ENCODE measurements at places on chromosomes 6 and 20.

GRCh38 chr6:168420084-168420483 lies 20.9 kb upstream of the SMOC2 start:
- no peak for DNase-seq

GRCh38 chr20:54981175-54981574 lies 505.8 kb downstream of the DOK5 start:
- DNase-seq, result no peak

- no peak for DNase-seq
These were observed 117.2 kb upstream of the BACH2 start for GRCh38 chr6:90413867-90414266.

GRCh38 chr6:25913741-25914140 lies 16.8 kb downstream of the SLC17A2 start:
- DNase-seq, result no peak

- no peak for DNase-seq
These were observed 260.3 kb upstream of the RNF24 start for GRCh38 chr20:4275581-4276088.

DNA sequence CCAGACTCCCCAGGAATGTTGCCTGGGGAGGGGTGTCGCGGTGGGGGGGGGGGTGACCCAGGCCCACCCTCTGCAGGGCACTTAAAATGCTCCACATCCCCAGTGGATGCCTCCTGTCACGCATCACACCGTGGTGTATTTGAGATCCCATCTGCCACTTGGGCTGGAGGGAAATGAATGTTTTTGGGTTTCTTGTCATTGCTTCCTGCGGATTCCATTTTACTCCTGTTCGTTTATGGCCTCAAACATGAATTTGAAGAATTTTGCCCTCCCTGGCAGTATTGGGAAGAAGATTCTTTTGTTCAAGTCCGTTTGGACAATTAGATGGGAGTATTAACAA lies 544 bp upstream of the KHDC1 start:
- no peak for DNase-seq

DNA sequence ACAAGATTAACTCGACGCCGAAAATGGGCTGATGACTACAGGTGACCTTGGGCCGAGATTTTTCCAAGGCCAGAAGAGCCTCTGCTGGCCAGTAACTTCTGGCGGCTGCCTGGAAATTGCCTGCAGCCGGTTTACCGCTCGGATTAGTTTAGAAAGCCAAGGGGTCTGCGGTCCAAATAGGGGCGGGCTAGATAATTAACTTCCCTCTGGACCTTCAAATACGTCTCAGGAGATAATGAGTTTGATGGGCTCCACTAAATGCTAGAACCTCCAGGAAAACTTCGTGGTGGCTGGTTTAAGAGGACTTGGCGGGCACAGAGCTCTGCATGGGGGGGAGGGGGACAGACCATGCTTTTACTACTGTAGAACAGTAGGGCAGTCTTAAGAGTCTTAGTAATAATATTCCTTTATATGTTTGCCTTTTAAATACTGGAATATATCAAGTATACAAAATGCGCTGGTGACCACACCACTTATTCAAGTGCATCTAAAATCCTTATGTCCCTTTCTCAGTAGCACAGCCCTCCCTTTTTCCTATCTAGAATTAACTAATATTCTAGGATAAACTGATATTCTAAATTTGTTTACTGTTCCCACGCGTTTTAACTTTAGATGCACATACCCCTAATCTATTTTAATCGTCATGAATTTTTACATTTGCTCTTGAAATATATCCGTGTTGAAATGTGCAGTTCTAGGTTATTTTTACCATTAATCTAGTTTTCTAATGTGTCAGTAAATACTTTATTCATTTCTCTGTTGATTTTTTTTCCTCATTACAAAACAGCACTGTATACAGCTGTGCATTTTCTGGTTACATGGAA lies 107.5 kb upstream of the PRSS16 start:
- peak; percentile 71 for DNase-seq

DNA sequence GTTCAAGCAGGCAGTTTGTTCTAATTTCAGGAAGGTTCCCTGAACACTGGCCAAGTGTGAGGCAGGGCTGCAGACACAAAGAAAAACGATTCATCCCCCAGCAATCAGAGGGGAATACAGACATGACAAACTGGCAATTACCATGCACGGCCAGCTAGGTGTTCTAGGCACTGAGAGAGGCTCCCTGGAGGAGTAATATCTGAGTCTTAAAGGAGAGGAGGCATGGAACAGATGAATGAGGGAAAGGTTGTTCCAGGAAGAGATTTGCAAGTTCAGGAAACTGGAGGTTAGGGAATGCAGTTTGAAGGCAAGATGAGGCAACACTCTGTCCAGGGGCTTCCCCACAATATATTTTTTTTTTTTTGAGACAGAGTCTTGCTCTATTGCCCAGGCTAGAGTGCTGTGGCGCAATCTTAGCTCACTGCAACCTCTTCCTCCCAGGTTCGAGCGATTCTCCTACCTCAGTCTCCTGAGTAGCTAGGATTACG lies 11.1 kb downstream of the RRAGD start:
- DNase-seq, result no peak

GRCh38 chr6:17602888-17603287 lies 2.8 kb downstream of the FAM8A1 start:
- DNase-seq, result no peak

DNA sequence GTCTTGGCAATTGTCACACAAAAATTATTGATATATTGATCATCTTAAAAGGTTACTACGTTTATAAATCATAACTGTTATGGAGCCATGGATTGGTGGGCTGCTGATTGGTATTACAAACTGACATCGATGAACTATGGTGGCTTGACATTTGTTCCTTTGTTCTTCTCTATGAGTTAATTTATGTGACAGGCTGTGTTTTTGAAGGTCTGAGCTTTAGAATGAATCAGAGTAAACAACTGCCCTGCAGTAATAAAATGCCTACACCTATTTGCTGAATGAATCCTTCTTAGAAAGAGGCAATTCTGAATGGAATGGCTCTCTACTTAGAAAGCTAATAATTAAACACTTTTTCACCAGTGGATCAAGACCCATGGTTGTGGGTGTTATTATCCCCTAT lies 506.3 kb upstream of the SPTLC3 start:
- no peak for DNase-seq

- DNase-seq, result no peak
These were observed 637.8 kb upstream of the EYS start for GRCh38 chr6:66344796-66345195.

GRCh38 chr6:34689742-34690141 lies 6.8 kb downstream of the ILRUN start:
- DNase-seq, result no peak

- no peak for DNase-seq
These were observed 3.0 kb upstream of the SDCBP2 start for GRCh38 chr20:1331801-1332453.

DNA sequence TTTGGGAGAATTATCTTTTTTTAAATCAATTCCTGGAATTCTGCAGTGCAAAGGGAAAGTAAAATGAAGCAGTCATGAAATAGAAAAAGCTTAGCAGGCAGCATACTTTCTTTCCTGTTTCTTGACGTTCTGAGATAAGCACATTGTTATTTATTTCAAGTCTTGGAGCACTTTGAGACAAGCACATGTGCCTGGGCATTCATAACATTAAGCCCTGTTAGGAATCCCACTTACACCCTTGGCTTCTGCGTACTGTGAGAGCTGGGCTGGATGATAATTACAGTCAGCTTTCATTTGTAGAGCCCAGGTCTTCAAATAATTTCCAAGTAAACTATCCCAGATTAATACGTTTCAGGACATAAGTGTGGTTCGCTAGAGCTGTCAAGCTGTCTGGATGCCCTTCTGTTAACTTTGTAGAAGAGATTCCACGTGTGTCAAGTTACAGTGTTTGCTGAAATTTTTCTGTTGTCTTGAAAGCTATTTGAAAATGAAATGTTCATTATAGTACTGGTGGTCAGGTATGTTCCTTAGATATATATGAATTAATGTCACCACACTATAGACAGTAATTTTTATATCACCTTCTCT lies 8.9 kb downstream of the FARS2 start:
- no peak for DNase-seq

GRCh38 chr6:147874322-147874721 lies 365.8 kb downstream of the SAMD5 start:
- DNase-seq, result no peak

GRCh38 chr6:10373642-10374359 lies 41.1 kb downstream of the TFAP2A start:
- no peak for DNase-seq

DNA sequence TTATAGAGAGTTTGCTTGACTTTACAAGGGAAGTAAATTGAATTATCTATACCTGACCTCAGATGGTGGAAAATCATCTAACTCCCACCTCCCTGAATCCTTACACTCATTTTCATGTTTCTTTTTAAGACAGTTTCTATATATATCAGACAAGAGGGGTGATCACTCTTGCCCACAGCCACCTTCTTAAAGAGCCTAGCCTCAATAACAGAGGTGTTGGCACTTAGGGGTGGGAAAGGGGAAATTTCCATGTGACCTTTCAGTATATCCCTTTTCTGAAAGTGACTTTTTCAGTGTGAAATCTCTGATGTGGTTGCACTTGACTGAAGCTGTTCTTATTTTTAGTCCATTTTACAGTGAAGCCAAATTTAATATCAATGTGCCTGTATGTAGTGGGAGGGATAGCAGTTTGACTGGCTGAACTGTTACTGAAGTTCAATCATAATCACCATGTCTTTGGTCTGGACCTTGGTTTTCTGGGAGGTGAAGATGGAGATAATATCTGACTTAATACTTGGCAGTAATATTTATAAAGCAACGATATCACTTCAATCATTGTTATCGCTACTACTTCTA lies 141.3 kb downstream of the MAP3K7 start:
- no peak for DNase-seq

- DNase-seq, result no peak
These were observed 7.1 kb downstream of the RPS6KA2 start for GRCh38 chr6:166619912-166620311.

DNA sequence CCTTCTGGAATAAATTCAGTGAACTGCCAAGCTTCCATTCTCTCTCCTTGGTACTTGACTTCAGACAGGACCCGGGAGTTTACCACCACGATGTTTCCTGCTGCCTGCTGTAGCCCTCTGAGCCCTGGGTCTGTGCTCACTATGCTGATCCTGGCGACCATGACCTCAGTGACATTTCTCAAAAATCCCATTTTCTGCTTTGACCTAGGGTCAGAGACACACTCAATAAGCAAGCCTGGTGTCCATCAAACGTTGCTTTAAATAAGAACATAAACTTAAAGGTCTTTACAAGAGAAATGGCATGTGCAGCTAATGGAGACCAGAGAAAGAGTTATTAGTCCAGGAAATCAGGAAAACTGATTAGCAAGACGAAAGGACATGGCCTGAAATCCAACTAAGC lies 509.7 kb upstream of the SULF2 start:
- DNase-seq, result no peak

GRCh38 chr20:31822421-31823330 lies 3.5 kb downstream of the MYLK2 start:
- no peak for DNase-seq

DNA sequence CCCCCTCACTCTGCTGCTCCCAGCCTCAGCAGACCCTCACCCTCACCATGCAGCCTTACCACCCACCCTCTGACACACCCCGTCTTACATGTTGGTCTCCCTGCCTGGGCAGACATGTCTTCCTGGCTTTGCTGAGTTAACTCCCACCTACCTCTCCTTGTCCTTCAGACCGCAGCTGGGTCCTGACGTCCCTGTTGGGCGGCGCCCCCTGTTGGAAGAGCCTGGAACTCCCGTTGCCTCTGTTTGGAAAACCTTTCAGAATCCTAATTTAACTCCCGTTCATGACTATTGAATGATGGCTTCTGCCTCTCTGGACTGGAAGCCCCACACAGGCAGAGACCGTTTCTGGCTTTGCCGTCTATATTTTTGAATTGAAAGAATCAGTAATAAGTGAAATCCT lies 245.1 kb downstream of the MYLK4 start:
- no peak for DNase-seq

DNA sequence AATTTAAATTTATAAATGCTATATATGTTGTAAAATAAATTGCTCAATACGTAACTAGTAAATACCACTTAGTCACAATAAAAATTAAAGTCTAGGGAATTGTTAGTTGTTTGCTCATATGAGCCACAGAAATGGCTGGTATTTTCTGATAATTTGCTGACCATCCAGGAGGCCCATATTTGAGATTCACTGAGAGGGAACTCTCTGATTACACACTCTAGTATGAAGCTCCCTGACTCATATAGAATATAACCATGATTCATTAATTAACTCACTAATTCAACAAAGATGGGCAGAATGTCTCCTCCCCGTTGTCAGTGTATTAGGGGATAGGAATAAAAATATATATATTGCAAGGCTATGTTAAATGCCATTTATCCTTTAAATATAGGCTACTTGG lies 46.6 kb upstream of the TMEM30A start:
- DNase-seq, result no peak

GRCh38 chr6:41600499-41601247 lies 37.6 kb upstream of the MDFI start:
- DNase-seq, result no peak

DNA sequence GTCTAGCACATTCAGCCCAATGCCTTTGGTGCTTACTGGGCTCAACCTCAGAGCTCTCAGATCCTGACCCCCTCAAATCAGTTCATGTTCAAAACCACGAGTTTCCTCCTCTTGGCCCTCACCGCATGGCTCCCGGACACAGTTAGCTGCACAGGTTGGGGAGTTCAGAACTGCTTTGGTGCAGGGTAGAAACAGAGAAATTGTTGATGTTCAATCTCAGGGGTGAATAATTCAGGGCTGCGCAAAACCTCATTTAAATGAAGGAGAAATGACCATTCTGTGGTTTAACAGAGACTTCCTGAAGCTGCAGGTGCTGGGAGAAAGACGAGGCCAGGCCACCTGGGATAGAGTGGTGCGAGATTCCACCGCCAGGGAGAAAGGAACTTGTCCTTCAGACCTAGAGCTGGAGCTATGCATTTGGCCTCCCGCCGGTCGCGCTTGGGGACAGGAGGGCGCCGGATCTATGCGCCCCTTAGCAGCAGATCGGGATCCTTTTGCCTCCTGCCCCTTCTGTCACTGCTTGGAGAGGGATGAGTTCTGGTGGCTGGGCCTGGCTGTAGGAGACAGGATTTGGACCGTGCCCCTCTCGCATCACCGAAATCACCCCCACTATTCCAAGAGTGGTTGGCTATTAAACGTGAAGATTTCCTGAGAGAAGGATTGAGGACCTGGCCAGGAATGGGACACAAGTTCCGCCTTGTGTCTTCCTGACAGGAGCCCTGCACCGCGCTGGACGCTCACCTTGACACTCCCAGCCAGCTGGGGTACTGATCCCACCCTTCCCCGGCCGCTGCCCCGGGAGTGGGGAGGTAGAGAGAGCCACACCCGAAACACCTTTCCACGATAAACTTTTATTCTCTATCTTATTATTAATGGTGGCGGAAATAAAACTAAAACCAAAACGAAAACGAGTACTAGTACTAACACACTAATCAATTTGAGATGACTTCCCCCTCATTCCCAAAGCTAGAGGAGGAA lies 767 bp upstream of the PAX1 start:
- no peak for DNase-seq

GRCh38 chr20:42376131-42376530 lies 758.0 kb upstream of the CHD6 start:
- no peak for DNase-seq

All from KG1 (cell line).